ENCODE measurements at places on chromosomes 5 and 9.

DNA sequence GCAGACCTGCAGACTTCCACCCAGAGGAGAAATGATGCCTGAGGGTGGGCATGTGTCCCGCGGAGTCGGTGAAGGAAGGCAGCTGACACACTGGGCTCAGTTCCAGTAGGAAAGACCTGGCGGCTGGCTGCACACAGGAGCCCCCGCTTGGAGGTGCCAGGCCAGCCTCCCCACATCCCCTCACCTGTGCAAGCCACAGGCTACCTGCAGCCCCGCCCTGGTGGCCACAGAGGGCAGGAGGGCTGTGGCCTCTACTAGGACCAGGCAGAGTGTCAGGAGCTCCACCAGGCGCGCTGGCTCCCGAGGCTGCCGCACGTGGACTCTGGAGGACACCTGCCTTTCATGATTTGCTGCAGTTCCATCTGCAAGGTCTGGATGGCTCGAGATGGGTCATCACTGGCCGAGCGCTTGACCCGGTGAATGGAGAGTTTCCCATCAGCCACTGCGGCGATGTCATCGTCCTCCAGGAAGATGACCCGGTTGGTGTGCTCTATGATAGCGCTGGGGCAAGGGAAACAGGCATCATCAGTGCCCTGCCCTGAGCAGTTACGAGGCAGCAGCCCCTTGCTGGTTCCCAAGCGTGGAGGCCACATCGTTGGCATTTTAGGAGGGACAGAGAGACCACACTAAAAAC lies 26.7 kb upstream of the MAPK9 start:
- DNase-seq, result no peak

DNA sequence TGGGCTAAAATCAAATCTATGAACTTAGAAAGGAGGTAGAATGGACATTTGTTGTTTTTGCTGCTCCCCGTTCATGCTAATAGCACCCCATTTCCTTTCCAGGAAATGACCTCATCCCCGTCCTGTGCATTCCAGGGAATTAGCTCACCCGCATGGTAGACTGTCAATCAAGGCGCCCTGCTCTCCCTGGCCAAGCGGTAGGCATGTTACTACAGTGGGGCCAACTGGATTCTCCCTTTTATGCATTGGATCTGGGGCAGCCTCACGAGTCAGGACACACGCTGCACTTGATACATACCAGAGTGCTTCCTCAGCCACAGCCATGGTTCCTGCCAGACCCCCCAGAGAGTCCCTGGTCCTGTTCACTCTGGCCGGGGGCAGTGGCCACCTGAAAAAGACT lies 111.0 kb upstream of the PTCH1 start:
- DNase-seq, result no peak

- no peak for DNase-seq
These were observed 2.5 kb upstream of the SPATA31D1 start for GRCh38 chr9:81986051-81986450.

- DNase-seq, result no peak
These were observed 59.2 kb downstream of the ARHGEF37 start for GRCh38 chr5:149640350-149640999.

DNA sequence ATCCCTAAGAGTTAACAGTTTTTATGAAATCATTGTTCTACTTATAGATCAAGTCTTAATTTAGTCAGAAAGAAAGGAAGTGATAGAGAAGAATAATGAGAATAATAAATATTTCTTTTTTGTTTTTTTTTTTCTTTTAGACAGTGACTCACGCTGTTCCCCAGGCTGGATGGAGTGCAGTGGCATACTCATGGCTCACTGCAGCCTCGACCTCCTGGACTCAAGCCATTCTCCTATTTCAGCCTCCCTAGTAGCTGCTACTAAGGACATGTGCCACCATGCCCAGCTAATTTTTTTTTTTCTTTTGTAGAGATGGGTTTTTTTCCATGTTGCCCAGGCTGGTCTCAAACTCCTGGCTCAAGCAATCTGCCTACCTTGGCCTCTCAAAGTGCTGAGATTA lies 11.0 kb downstream of the IFNA21 start:
- no peak for DNase-seq

DNA sequence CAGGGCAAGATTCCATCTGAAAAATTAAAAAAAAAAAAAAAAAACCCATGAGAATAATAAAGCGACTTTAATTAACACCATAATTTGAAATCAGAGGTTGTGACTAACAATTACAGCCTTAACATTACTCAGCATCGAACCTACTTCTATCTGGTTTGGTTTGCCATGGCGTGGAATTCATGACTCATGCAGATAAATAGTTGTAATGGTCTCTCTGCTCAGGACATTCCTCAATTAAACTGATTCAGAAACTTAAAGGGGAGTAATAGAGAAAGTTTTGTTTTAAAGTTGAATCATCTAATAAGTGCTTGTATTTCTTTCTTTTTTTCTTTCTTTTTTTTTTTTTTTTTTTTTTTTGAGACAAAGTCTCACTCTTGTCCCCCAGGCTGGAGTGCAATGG lies 135.5 kb downstream of the SPATA31D1 start:
- no peak for DNase-seq

DNA sequence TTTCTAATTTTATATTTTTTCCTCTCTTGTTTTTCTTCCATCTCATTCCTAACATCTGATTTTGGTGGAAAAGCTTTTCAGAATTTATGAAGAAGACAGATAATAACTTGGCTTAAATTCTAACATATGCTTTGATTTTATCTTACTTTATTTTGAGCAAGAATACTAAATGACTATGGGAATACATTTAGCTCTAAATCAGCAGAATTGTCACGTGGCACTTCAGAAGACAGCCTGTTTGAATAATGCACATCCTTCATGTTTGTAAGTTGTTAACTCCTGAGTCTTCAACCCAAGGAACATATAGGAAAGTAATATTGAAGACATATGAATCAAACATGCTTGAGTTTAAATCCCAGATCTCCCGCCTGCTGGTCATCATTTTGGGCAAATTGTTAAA lies 90.3 kb downstream of the NTRK2 start:
- DNase-seq, result no peak

GRCh38 chr9:656926-657568 lies 184.4 kb upstream of the DMRT1 start:
- DNase-seq, result no peak

DNA sequence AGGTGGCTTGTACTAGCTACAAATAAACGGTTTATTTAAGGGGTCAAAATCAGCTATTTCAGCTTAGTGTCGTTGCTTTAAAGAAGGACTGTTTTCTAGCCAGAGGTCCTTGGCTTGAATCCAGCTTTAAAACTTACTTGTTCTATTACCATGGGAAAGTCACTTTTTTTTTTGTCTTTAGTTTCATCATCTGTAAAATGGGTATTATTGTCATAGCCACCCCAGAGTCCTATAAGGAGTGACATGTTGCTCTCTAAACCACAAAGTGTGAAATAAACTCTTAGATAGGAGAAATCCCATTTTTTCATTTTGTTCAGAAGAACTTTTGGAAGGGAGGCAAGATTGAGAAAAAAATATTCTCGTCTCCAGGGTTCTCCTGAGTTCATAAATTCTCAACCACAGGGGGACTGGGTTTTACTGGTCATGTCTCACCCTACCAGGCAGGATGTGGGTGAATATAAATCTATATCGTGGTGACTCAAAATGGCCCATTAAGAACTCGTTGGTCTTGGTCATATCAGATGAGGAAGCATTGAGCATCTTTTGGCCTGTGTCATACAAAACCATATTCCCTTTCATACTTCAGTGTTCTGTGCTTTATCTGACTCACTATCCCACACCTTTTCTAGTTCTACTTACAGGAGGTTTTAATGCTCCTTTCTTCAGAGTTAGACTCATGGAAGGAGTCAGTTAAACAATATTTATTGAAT lies 202.7 kb upstream of the NR3C1 start:
- DNase-seq, result no peak

Measured in mesothelial cell of epicardium (in vitro differentiated cells).